ENCODE measurements at places on chromosomes 16 and 17. TPM values are rescaled to one million over a fixed set of nuclear protein-coding genes. Genes with fewer than 3 reads are reported as not detected.
A peak's percentile ranks its signal among the peaks of the same experiment; 100 is the strongest.

GRCh38 chr17:65389949-65390348 lies 171.5 kb downstream of the AXIN2 start:
- peak; percentile 91 for DNase-seq

- no peak for DNase-seq
Measured at GRCh38 chr17:44595216-44595775, 38.0 kb downstream of the FZD2 start.

- no peak for DNase-seq
Measured at GRCh38 chr16:54455030-54455725, 168.6 kb upstream of the IRX3 start.

GRB7 gene
- total RNA-seq: 0.40 TPM

- DNase-seq: peak; percentile 82
Measured at GRCh38 chr16:8878523-8878911, 3.6 kb upstream of the LITAFD start.

RAMP2 gene
- total RNA-seq: not detected

AATK gene
- 0.41 TPM for total RNA-seq

- DNase-seq: no peak
Measured at GRCh38 chr17:20141198-20141972, 132.2 kb downstream of the SPECC1 start.

- no peak for DNase-seq
Measured at GRCh38 chr17:76989519-76989918, 121.3 kb downstream of the MGAT5B start.

DNA sequence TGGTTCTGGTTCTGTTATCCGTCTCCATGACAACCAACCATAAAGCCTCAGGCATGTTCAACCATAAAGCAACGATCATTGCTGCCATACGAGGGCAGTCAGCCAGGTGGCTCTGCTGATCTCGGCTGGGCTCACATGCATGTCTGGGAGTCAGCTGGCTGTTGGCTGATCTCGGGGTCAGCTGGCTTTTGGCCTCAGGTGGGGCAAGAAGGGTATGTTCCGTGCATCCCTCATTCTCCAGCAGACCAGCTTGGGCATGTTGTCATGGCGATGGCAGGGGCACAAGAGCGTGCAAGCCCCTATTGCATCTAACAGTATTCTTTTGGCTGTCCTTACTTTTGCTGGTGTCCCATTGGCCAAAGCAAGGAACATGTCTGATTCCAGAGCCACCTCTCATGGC lies 86.2 kb downstream of the ABCC6 start:
- DNase-seq: no peak

DNA sequence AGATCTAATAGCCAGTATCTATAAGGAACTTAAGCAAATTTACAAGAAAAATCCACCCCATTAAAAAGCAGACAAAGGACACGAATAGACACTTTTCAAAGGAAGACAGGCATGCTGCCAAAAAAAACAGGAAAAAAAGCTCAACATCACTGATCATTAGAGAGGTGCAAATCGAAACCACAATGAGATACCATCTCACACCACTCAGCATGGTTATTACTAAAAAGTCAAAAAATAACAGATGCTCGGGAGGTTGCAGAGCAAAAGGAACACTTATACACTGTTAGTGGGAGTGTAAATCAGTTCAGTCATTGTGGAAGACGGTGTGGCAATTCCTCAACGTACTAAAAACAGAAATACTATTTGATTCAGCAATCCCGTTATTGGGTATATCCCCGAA lies 9.6 kb downstream of the STX8 start:
- DNase-seq: peak; percentile 30

ZKSCAN2 gene
- 2.7 TPM for total RNA-seq

PRR11 gene
- total RNA-seq: 32.5 TPM

DNA sequence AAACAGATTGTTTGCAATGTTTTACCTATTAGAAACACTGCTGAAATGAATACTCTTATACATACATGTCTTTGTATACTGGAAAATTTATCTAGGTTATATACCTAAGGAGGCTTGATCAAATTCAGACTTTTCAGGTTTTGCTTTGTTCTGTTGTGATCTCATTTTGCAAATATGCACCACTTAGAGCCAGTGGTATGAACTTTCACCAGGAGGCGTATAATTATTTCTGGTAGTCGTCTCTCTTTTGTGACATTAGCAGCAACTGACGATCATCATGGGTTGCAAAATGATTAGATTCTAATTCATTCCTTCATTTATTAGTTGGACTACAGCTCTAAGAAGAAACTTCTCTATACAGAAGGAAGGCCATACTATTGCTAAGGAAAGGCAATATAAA lies 26.9 kb downstream of the AP1G1 start:
- peak; percentile 39 for DNase-seq

GRCh38 chr16:87929986-87930385 lies 6.3 kb downstream of the CA5A start:
- DNase-seq: no peak

ATP2C2 gene
- total RNA-seq: not detected

AXIN2 gene
- total RNA-seq: 1.2 TPM

DNA sequence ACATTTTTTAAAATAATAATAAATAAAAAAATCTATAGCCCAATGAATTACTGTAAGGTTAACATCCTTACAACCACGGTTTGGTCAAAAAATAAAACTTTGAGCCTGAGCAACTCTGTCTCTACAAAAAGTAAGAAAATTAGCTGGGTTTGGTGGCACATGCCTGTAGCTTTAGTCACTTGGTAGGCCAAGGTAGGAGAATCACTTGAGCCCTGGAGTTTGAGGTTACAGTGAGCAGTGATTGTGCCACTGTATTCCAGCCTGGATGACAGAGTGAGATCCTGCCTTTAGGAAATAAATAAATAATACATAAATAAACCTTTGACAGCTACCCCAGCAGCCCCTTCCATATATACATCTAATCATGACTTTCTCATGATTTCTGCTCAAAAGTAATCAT lies 26.9 kb upstream of the PHAF1 start:
- DNase-seq: peak; percentile 7

DNA sequence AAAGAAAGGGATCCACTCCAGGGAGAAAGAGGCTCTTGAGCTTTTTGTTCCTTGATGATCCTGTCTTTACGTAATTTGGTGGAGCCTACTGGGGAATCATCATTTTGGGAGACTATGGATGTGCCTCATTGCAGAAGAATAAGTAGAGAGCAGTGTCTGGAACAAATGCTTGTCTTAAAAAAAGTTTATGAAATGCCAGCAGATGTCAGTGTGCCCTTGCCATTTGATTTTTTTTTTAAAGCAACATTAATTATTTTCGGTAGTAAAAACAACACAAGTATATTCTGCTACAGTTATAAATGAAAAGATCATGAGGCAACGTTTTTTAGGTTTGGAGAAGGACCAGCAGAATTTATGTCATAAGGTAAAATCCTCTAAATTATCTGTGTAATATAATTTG lies 934.8 kb upstream of the EEF2KMT start:
- DNase-seq: no peak

PCGF2 gene
- 8.2 TPM for total RNA-seq

GRCh38 chr17:61208301-61209105 lies 191.1 kb upstream of the TBX2 start:
- no peak for DNase-seq

- DNase-seq: no peak
Measured at GRCh38 chr17:48451489-48451888, 21.5 kb upstream of the SKAP1 start.

DNA sequence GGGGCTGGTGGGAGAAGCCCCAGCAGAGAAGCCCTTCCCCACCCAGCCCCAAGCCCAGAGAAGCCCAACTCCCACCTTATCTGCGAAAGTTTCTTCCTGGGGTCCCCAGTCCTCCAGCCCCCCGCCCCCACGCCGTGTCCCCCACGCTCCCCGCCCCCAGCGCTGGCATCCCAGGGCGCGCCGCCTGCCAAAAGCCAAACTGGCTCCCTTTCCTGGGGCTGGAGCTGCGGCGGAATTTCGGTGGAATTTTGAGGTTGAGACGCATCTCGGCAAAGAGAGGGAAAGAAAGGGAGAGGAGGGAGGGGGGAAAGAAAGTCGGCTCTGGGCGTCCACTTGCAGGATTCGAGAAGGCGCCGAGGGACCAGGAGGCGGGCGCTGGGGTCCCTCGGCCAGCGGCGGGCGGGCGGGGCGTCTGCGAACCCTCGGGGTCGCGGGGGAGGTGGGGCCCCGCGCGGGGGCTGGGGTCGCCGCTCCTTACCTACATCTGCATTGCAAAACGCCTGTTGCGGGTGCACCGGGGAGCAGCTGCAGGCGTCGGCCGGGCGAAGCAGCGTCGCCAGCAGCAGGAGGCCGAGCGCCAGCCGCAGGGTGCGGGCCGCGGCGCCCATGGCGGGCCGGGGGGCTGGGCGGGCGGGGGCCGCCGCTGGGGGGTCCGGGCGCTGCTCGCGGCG lies 571 bp downstream of the TIMP2 start:
- DNase-seq: no peak

DNA sequence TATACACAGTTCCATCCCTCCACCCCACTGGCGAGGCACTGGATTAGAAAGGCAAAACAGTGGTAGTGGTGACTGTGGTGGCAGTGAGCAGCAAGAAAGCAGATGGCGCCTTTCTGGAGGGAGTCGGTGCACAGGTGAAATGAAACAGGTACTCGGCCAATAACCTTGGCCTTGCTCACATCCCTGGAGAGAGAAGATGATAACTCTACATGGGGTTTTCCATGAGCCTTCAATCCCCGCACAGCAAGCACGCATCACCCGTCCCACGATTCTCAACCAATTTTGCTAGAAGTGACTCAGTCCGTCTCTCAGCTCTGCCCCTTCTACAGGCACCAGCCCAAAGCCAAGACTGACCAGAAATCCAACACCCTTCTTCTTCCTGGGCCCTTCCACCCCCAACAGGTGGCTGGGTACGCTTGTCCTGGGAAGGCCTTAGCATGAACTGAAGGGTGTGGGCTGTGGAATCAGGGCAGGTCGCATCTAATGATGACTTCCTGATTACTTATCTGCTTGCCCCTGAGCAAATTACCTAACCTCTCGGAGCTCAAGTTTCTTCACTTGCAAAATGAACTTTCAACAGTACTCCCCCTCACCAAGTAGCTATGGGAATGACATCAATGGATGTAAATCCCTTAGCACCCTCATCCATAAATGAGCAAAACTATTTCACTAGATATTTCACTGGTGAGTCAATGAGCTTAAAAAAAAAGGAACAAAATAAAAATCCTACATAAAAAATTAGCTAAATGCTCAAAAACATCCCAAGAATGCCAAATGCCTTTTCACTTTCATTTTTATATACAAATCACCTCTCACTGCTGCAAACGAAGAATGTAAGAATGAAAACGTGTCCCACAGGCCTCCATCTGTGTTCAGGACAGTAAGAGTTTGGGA lies 18.0 kb downstream of the XPO6 start:
- DNase-seq: peak; percentile 92

GRCh38 chr17:73142872-73143381 lies 21.9 kb upstream of the SSTR2 start:
- DNase-seq: peak; percentile 83

GRCh38 chr16:80417706-80418271 lies 123.0 kb upstream of the DYNLRB2 start:
- no peak for DNase-seq

DNA sequence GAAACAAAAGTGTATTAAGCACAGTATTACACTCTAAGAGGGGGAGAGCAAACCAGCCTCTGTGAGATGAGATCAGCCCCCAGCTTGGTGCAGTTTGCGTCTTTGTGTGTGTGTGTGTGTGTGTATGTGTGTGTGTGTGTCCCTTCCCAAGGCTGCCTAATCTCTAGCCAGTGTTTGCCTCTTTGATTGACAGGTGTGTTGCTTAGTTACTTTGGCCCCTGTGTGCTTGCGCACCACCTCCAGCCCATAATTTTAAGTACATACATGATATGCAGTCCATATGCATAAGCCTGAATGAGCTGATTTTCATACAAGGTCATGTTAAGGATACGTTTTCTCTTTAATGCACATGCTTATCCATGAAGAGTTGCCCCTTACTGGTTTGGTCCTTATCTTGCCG lies 2.1 kb upstream of the KRTAP3-2 start:
- DNase-seq: no peak

IRX5 gene
- 1.9 TPM for total RNA-seq

DNA sequence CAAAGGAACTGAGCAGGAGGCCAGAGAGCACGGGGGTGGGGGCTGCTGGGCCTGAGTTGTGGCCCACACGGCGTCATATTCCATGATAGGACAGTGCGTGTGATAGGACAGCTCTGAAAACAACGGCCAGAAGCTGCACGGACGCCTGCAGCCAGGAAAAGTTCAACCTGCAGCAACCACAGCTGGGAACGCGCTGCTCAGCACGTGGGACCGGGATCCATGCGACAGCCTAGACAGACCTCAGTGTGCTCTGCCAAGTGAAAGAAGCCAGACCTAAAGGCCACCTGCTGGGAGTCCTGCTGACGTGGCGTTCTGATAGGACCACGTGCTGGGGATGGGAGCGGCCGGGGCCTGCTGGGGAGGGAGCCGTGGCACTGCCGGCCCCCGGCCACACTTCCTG lies 21.6 kb downstream of the CTU2 start:
- peak; percentile 70 for DNase-seq

All from A172 (cell line).